ENCODE measurements at places on chromosomes 5 and 9.

GRCh38 chr5:74623748-74624408 lies 16.6 kb downstream of the ENC1 start:
- no peak for DNase-seq

DNA sequence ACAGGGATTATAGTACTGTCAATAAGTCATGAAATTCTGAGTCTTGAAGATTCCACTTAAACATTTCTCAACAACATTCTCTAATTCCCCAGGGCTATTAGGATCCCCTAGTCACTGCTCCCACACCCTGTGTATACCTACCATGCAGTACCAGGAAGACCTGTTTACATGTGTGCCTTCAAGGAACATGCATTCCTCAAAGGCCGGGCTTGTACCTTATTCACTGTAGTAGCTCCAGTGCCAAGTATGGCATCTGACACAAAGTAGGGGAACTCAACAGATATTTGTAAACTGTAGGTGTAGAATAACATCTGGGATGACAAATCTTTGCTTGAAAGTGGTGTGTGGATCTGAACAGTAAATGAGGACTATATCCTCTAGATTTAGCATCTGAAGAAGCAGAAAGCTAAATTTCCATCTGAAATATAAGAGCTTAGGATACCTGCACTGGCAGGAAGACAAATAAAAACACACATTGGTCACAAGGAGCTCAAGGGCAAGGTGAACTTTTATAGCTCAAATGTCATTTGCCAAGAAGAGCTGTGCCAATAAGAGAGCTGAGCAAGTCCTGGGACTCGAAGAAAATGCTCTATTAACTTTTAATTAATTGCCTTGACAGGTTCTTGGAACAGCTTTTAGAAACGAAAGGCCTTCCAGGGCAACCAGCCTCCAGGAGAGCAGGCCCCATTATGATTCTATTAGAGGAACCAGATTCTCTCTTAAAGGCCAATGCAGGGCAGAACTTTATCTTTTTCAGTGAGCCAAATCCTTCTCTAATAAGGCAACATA lies 52.3 kb upstream of the MYOT start:
- DNase-seq = no peak

DNA sequence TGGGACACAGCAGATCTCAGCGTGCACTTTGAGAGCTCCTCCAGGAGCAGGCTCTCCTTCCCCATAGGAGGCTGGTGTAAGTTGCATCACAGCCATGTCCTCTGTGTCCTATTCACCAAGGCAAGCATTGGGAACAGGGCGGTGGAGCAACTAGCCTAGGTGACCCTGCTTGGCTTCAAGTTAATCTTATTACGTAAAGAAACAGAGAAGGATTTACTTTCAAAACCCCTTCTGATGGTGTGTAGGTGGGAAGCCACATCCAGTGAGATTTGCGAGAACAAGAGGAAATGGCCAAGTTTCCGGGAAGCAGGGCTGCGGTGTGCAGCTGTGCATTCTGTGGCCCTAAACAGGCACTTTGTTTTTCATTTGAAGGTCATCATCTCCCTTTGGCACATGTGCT lies 80.2 kb downstream of the TRIO start:
- no peak for DNase-seq

- DNase-seq = no peak
Measured at GRCh38 chr5:106086352-106086751, 1584.4 kb downstream of the EFNA5 start.

DNA sequence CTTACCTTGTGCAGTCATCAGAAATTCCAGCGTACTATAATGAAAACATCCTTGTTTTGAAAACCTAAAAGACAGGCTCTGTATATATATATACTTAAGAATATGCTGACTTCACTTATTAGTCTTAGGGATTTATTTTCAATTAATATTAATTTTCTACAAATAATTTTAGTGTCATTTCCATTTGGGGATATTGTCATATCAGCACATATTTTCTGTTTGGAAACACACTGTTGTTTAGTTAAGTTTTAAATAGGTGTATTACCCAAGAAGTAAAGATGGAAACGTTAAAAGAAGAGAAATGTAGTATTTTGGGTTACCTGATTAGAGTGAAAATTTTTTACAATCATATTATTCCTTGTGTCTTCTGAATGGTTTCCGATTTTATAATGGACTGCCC lies 131.4 kb downstream of the CDH6 start:
- DNase-seq = no peak

DNA sequence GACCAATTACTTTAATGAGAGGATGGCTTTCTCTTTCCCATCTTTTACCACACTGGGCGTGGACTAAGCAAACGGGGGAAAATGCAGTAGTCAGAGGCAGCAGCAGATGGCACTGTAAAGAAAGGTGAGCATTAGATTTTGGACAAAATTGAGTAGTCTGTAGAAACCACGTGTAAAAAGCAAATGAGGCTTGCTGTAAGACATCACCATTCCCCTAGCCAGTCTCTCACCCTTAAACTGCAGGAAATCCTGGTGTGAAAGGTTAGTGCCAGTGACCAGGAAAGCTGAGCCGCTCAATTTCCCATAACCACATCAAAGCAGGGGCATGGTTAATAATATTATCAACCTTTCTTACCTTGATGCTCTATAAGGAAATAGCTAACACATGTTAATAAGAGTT lies 31.8 kb downstream of the SPATA31C2 start:
- DNase-seq = no peak

GRCh38 chr5:181071257-181071656 lies 31.2 kb downstream of the BTNL9 start:
- no peak for DNase-seq

GRCh38 chr5:135137146-135137915 lies 103.3 kb upstream of the PITX1 start:
- DNase-seq = no peak

GRCh38 chr5:170338933-170339779 lies 41.6 kb upstream of the LCP2 start:
- no peak for DNase-seq

- DNase-seq = no peak
Measured at GRCh38 chr5:113118298-113118697, 141.7 kb downstream of the DCP2 start.

DNA sequence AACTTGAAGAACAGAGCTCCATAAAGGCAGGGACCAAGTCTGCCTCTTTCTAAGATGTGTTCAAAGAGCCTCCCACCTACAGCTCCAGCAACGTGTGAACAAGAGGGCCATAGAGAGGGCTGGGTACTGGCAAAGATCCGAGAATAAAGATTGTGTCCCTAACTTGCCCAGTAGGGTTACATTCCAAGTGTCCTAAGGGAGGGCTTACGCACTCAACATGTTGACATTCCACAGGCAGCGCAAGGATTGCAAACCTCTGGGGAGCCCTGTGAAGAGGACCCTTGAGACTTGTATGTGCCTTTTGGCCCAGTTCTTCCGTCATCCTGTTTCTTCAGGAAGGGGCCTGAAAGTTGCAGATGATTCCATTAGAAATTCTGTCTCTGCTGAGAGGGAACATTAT lies 48.2 kb upstream of the ENTREP1 start:
- DNase-seq = peak; percentile 40

DNA sequence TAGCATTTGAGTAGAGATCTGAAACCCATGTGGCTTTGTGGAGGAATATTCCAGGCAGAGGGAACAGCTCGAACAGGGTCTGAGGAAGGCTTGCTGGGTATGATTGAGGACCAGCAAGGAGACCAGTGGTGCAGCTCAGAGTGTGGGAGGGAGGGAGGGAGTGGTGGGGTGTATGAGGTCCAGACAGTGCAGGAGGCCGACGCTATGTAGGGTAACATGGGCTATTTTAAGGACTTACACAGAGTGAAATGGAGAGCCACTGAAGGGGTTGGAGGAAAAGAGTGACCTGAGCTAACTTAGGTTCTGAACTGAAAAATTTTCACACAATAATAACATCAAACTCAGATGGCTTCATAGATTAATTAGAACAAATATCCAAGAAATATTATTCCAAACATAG lies 41.9 kb downstream of the HMGXB3 start:
- DNase-seq = no peak

- DNase-seq = peak; percentile 5
Measured at GRCh38 chr5:11452852-11453251, 451.4 kb downstream of the CTNND2 start.

DNA sequence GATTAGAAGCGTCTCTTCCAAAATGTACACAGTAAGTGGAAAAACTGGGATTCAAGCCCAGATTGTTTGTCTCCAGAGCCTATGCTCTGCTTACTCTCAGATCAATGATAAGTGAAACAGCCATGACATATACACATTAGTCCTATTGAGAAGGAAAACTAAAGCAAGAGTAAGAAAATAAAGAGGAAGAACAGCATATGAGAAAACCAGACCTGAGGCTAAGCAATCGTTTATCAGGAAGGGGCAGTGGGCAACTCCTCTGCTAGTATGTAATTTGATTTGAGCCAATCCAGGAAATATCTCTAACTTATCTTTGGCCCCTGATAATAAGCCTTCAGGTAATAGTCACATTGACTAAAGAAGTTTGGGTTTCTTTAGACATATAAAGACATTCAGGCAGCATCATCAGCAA lies 789.9 kb upstream of the C9orf72 start:
- DNase-seq = no peak

- no peak for DNase-seq
Measured at GRCh38 chr5:59387127-59387526, 506.4 kb downstream of the PDE4D start.

Data from fibroblast of skin of back (primary cell).